ENCODE measurements at places on chromosomes 5 and 9.
A peak's percentile ranks its signal among the peaks of the same experiment; 100 is the strongest.

GRCh38 chr5:107593009-107593408, 77.7 kb downstream of the EFNA5 start:
- ATAC-seq = no peak

GRCh38 chr9:112361601-112362000, 18.3 kb upstream of the HSDL2 start:
- peak; percentile 27 for ATAC-seq

DNA sequence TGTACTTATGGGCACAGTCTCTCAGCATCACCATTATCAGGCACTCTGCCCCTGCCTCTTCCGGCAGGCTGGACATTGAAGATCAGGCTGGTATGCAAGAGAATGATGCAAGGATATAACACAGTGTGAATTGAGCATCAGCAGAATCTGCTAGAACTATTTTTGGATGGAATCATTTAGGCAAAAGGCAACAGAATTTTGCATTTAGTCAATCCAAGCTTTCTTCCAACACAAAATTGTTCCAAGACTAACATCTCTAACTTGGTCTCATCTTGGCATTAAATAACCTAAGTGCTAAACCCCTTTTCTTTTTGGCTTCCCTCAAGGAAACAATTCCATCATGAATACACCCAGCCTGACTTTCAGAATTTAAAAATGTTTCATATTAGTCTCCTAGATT, 339.9 kb downstream of the PRELID2 start:
- ATAC-seq = no peak

DNA sequence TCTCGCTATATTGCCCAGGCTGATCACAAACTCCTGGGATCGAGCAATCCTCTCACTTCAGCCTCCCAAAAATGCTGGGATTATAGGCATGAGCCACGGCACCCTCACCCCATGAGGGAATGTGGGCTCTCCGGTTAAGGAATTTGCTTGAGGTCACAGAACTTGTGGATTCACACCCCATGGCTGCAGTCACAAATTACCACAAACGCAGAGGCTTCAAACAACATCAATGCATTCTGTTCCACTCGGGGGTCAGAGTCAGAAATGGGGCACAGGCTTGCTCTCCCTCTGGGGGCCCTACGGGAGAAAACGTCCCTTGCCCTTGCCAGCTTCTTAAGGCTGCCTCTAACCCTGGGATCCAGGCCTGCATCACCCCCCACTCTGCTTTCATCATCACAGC, 12.2 kb upstream of the SPINK4 start:
- no peak for ATAC-seq

DNA sequence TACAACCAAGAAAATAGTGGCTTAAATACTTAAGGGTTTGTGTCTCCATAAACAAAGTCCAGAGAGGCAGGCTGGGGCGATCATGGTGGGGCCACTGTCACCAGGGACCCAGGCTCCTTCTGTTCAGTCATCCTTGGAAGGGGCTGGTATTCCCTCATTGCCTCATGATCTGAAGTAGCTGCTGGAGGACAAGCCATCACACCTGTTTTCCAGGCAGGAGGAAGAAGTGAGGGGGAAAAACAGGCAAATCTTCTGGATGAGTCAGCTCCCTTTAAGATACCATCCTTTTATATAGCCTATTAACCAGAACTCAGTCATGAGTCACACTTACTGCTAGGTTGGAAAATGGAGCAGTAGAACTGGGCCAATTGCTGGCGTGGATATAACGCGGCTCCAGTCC, 92.3 kb downstream of the DAP start:
- no peak for ATAC-seq

GRCh38 chr5:24595329-24595728, 49.4 kb downstream of the CDH10 start:
- no peak for ATAC-seq

DNA sequence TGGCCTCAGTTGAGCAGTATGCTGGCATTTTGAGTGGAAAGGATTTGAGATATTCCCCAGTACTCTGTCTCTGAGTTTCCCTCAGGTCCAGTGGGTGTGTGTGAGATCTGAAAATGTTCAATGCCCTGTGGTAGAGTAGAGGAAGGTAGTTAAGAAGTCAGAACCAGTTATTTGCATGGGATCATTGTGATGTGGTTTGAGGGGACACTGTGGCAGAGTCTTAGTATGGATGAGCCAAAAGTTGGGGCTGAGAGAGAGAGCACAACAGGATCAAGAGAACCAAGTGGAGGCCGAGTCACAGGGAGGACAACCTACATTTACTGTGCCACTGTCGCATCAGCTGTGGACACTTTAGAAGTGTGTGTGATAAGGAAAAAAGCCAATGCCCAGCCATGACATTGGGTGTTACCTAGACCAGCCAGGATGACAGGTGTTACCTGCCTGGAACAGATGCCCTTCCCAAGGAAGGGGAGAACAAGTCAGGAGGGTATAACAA, 128.9 kb upstream of the IL12B start:
- no peak for ATAC-seq

DNA sequence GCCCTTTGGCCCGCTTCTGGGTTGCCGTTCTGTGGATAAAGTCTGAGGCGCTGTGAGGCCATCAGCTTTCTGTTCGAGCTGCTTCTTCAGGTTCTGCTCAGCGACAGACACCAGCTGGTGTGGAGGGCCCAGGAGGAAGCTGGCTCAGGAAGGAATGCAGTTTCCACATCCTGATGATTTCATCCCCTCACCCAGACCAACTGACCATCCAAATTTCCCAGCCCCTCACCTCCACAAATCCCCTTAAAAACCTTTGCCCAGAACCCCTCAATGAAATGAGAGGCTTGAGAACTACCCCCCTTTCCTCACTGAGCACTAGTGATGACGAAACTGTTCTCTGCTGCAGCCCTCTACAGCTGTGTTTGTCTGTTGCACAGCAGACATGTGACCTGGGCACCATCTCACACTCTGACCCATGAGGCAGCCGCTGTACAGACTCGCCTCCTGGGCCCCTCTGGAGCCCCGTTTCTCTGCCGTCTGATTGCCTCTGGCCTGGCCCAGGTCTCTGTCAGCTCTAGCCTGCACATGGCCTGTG, 45.4 kb downstream of the SPATA31C2 start:
- no peak for ATAC-seq

GRCh38 chr9:100170085-100170484, 71.0 kb downstream of the INVS start:
- no peak for ATAC-seq

DNA sequence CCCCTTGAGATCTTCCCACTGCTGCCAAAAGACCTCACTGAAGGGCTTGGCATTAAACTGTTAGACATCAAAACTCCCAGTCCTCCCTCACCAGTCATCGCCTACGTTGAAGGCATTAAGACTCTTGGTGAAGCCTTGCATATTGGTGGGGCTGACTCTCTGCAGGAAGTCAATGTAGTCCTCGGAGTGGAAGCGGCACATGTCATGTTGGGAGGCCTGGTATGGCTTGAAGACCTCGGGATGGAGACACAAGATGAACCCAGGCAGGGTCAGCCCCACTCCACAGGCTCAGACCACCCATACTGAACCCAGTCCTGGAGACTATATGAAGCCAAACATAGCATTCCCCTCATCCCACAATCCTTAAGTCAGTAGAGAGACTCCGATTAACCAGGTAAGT, 1.9 kb downstream of the HDAC3 start:
- ATAC-seq = no peak

- no peak for ATAC-seq
Measured at GRCh38 chr9:129026442-129027223, 1.5 kb downstream of the SH3GLB2 start.

DNA sequence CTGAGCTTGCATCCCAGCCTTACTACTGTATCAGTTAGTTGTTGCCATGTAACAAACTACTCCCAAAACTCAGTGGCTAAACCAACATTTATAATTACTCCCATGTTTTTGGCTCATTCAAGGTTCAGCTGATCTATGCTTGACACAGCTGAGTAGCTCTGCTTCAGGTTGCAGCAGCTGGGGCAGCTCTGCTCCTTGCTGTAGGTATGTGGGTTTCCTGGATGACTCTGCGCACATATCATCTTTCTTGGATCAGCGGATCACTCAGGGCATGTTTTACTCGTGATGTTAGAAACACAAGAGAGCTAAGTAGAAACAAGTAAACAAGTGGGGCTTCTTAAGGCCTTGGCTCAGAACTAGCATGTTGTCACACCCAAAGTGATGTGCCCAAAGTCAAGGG, 15.1 kb downstream of the TEK start:
- ATAC-seq = no peak

- ATAC-seq = no peak
Measured at GRCh38 chr5:150542933-150543445, 35.1 kb downstream of the NDST1 start.

DNA sequence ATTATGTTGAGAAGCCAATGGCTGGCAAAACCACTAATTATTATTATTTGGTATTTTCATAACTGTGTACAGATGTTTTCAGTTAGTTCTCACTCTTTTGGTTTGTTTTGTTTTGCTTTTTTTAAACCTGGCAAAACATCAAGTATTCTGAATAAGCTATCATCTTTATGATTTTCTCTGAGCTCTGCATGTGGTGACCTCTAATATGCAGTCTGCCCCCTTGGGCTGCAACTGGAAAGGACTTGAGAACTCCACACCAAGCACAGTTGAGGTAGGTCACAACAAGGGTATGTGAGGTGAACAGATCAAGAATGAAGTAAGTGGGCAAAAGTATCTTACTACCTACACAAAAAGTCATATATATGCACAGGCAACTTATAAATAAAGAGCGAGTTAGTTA, 202.2 kb downstream of the NFIB start:
- ATAC-seq = no peak

- no peak for ATAC-seq
Measured at GRCh38 chr5:174315471-174315870, 270.0 kb downstream of the NSG2 start.

- ATAC-seq = no peak
Measured at GRCh38 chr9:88645172-88645878, 110.3 kb downstream of the NXNL2 start.

GRCh38 chr5:154811653-154812465, 38.5 kb downstream of the FAXDC2 start:
- ATAC-seq = peak; percentile 58

DNA sequence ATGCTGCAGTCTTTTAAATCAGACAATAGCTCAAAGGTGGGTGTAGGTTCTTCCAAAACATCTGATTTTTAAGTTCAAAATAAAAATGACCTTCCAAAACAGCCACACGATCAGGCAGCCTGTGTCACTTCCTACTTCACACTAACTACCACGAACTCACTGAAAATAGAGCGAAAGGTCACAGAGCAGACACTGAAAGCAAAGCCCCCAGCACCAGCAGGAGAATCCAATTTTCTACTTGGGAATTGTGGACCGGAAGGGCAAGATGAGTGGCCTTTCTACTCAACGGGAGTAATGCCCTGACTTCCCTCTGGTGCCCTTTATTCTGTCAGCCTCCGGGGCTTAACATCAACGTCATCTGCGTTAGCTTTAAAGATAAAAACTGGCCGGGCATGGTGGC, 107.8 kb upstream of the FAM120A start:
- no peak for ATAC-seq

DNA sequence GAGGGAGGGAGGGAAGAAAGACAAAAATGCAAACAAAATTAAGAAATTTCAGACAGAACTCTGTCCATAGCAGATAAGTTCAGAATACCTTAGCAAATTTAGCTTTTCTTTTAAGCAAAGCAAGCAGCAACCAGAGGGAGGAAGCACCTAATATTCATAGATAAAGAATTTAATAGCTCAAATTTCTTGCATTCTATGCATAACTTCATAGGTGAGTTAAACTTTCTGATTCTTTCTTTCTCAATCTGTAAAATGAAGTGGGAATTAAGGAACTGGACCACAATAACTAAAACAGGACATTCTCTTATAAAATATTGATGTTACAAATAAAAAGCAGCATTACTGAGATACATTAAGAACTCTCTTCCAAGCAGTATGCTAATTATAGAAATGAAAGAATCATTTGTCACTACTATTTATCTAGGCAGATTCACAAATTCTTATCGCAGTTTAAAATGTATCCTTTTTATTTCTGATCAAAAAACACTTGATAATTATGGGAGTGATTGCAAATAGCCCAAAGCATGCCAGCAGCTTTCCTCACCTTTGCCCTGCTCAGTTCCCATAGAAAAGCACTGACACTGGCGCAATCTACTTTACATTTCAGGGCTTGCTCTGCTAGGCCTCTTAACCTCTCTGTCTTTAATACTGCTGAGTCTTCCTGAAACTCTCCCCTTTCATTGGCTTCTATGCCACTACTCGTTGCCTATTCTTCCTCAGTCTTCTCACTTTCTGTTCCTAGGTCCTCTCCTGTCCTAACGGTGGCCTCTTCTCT, 341.8 kb downstream of the PIK3R1 start:
- ATAC-seq = no peak

GRCh38 chr5:142934051-142934762, 164.0 kb downstream of the ARHGAP26 start:
- no peak for ATAC-seq

DNA sequence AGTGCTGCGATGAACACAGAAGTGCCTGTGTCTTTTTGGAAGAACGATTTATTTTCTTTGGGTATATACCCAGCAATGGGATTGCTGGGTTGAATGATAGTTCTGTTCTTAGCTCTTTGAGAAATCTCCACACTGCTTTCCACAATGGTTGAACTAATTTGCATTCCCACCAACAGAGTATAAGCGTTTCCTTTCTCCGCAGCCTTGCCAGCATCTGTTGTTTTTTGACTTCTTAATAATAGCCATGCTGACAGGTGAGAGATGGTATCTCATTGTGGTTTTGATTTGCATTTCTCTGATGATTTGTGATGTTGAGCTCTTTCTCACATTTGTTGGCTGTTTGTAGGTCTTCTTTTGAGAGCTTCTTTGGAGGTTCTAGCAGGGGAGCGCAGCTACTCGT, 134.6 kb downstream of the TENT4A start:
- no peak for ATAC-seq

DNA sequence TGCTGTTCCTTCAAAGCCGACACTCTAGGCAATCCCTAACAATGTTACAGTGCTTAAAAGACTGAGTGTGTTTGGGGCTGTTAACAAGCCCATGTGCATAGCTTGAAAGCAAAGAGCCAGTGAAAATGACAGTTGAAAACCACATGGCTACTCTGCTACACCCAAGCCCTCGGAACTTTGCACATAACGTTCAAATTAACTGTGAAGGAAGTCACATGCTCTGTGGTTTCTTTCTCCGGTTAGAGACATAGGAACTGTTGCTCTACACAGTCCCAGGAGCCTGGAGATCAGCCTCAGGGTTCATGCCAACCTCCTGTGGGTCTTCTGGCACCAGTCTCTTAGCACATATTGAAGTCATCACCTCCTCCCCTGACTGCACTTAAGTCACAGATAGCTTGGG, 51.1 kb downstream of the C9orf152 start:
- ATAC-seq = peak; percentile 65

DNA sequence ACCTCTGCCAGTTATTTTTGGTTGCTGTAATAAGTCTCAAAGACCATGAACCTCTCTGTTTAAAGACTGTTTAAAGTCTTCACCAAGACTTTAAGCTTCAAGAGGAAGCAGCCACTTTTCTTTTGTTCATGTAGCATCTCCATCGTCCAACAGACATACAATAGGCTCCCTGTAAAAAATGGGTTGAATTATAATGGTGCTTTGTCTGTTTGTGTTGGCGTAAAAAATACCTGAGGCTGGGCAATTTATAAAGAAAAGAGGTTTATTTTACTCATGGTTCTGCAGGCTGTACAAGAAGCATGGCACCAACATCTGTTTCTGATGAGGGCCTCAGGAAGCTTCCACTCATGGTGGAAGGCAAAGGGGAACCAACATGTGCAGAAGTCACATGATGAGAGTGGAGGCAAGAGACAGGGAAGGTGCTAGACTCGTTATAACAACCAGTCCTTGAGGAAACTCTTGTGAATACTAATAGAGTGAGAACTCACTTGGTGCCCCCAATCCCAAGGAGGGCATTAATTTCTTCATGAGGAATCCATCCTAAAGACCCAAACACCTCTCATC, 126.3 kb upstream of the RPS23 start:
- ATAC-seq = no peak

- no peak for ATAC-seq
Measured at GRCh38 chr9:128901822-128902221, 19.0 kb upstream of the PHYHD1 start.
